Psoas muscle (tissue), 8 donors: ENCODE measurements at places on chromosomes 2 and 18. TPM values are rescaled to one million over a fixed set of nuclear protein-coding genes. Genes with fewer than 3 reads are reported as not detected.
A peak's percentile ranks its signal among the peaks of the same experiment; 100 is the strongest.

CXCR1 gene
- 0.69 TPM for total RNA-seq

CD8B2 gene
- total RNA-seq, result not detected

DNA sequence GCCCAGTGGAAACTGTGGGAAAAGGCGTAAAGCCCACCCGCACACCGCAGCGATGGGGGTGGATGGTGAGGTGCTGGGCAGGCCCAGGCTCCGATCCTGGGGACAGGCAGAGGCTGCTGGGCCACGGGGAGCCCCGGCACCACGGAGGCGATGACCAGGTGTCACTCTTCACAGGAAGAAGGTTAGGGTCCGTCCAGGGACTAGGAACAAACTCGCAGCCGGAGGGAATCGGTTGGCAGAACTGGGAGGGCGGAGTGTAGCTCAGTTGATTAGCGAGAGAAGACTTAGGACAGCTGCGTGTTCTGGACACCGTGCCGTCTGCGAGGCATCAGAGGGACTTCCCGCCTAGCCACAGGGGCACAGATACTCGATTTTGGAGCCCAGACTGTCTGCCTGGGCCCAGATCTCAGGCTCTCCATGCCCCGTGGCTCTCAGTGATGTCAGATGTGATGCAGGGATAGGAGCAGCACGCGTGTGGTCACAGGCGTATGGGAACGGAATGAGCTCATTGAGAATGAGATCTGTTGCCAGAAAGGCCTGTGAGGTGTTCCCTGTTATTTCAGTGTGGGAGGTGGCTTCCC, 16.1 kb upstream of the ALLC start:
- no peak overlapping the region for H3K27ac ChIP-seq
- no peaks in the 10 kb centered on the region for H3K36me3 ChIP-seq
- H3K4me1 ChIP-seq, result no peaks in the 10 kb centered on the region
- DNase-seq, result no peak

- no peak overlapping the region for H3K27ac ChIP-seq
- H3K36me3 ChIP-seq, result no peaks in the 10 kb centered on the region
- no peaks in the 10 kb centered on the region for H3K27me3 ChIP-seq
These were observed 46.3 kb upstream of the SLC39A10 start for GRCh38 chr2:195610717-195611116.

- no peak overlapping the region for H3K27ac ChIP-seq
- H3K4me1 ChIP-seq, result no peaks in the 10 kb centered on the region
- peaks cover 11% of the 10 kb centered on the region for H3K27me3 ChIP-seq
- no peak for DNase-seq
These were observed 42.3 kb downstream of the CYP1B1 start for GRCh38 chr2:38033646-38034045.

MYO7B gene
- 0.54 TPM for total RNA-seq

DNA sequence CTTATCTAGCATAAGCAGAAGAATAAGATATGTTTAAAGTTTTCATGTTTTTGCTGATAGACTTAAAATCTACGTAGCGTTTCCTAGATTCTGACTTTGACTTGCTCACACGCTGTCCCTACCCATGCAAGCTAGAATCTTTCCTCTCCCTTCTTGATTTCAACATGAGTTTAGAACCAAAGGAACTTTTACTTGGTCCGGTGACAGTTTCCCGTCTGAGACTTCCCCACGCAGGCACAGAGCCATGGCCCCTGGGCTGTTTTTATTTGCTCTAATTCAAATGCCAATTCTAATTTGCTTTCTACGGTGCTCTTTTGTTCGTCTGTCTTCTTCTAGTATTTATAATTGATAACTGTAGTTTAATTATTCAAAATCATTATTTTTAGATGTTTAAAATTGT, 467.7 kb downstream of the PARD3B start:
- DNase-seq, result peak; percentile 46
- H3K27me3 ChIP-seq, result no peaks in the 10 kb centered on the region
- H3K36me3 ChIP-seq, result no peaks in the 10 kb centered on the region
- no peaks in the 10 kb centered on the region for H3K4me1 ChIP-seq
- H3K27ac ChIP-seq, result no peak overlapping the region

PJVK gene
- total RNA-seq, result 1.5 TPM

ABCG5 gene
- total RNA-seq, result not detected

NEUROD1 gene
- not detected for total RNA-seq

DNA sequence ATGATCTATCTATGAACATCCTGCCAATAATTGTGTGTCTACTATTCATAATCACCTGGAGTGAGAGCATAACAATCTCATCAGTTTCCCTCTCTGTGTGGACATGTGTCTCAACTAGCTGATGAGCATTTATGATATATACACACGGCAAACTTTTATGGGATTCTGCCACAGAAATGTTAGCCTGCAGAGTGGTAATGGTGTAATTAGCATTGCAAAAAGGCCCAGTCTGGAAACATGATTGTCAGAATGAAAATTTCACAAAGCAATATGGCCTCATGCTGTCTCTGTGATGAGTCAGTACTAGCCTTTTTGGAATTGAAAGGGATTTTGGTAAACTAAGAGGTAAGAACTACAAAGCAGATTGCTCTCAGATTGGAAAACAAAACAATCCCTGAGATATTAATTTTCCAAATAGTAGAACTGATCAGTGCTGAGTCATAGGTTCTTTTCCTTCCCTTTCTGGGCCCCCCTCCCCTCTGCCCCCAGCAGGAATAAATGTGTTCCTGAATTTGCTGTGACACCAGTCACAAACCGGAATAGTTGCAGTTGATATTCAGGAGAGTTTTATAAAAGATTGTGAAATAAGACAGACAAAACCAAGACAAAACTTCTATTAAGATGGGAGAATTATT, 189.2 kb downstream of the OSR1 start:
- no peak for DNase-seq
- no peak overlapping the region for H3K4me3 ChIP-seq
- H3K27ac ChIP-seq, result no peak overlapping the region
- H3K27me3 ChIP-seq, result no peaks in the 10 kb centered on the region
- no peaks in the 10 kb centered on the region for H3K36me3 ChIP-seq

GRCh38 chr2:190912726-190913125, 32.1 kb downstream of the GLS start:
- H3K4me3 ChIP-seq, result no peak overlapping the region
- no peak for DNase-seq
- no peaks in the 10 kb centered on the region for H3K27me3 ChIP-seq

DNA sequence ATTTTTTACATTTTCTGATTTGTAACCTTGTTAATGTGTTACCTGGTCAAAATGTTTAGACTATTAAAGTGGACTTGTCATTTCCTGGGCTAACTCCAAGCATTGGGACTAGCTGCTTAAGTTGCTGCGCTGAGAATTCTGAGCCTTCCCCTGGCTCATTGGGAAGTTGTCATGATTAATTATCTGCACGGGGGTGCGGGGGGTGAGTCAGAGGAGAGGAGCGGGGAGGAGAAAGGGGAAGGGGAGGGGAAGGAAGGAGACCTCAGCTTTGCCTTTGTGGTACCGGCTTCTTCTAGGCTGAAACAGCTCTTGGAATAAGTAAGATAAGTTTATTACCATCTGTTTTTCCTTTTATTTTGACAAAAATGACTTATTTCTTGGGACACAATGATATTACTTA, 52.9 kb upstream of the APCDD1 start:
- H3K36me3 ChIP-seq, result no peaks in the 10 kb centered on the region
- DNase-seq, result no peak
- no peak overlapping the region for H3K27ac ChIP-seq
- H3K4me1 ChIP-seq, result no peaks in the 10 kb centered on the region
- H3K4me3 ChIP-seq, result no peak overlapping the region

GPR155 gene
- 9.7 TPM for total RNA-seq

EMILIN2 gene
- 1.8 TPM for total RNA-seq
